ENCODE measurements at places on chromosomes 12 and 14.

DNA sequence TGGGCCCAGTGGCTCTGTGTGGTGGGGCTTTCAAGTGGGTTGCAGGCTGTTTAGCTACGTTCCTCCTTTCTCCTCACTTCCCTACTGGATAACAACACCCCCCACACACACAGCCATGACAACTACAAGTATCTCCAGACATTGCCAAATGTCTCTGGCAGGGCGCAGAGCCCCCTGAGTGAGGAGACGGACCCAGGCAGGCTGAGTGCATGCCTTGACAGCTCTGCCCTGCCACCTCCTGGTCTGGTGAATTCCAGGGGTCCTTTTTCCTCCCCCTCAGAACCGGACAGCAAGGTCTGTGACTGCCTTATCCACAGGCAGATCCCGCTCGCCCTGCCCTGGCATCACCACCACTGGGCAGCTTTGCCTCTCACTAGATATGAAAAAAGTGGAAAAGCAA, 276.5 kb downstream of the TMEM132C start:
- no peak for DNase-seq

DNA sequence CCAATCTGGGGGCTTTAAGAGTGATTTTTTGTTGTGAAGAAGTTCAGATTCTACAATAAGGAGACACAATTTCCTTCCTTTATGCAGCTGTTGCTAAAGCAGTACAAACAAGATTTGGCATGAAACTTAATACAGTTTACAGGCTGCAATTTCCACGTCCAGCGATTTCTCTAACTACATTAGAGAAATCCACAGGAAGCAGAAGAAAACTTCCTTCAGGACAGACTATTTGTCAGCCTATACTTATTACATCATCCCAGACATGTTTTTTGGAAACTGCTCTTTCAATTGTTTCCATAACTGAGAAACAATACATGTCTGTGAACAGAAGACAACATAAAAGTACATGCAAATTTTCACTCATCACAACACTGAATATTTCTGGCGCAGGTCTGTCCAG, 204.3 kb downstream of the TTC7B start:
- no peak for DNase-seq

DNA sequence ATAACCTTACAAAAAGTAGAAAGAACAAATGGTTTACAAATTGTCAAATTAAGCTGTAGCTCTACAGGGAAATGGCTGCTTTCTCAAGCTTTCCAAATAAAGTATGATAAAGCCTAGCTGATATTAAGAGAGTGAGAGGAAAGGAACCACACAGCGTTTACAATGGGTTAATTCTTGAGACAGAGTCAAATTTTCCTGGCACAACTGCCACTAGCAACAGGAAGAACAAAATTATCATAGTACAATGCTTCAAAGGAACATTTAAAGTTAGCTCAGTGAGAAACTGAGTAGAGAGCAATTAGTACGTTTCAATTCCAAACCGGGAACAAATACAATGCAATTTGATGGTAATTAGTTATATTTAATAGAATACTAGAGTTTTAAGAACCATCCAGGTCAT, 116.0 kb downstream of the PPP1R12A start:
- DNase-seq = no peak

- no peak for DNase-seq
Measured at GRCh38 chr12:102512523-102512922, 32.2 kb upstream of the IGF1 start.

GRCh38 chr14:81450100-81450531, 50.0 kb upstream of the STON2 start:
- DNase-seq = no peak

Data from HuH-7.5 (cell line).